ENCODE measurements at places on chromosomes 13 and 19. TPM values are rescaled to one million over a fixed set of nuclear protein-coding genes. Genes with fewer than 3 reads are reported as not detected.

The TSPAN16 gene
- not detected for polyA plus RNA-seq

The TLE6 gene
- polyA plus RNA-seq = 0.16 TPM

The ZNF667 gene
- polyA plus RNA-seq = 0.74 TPM

The POSTN gene
- not detected for polyA plus RNA-seq

The CTXN1 gene
- not detected for polyA plus RNA-seq

The SMAD9 gene
- polyA plus RNA-seq = 0.04 TPM

The RTBDN gene
- not detected for polyA plus RNA-seq

The CDX2 gene
- polyA plus RNA-seq = not detected

The COX7A1 gene
- not detected for polyA plus RNA-seq

The ZNF709 gene
- polyA plus RNA-seq = 2.6 TPM

The ZNF582 gene
- 7.3 TPM for polyA plus RNA-seq

The IGFL2 gene
- polyA plus RNA-seq = not detected

The GJA3 gene
- polyA plus RNA-seq = 0.33 TPM

The FOXA3 gene
- polyA plus RNA-seq = not detected

The FAM124A gene
- polyA plus RNA-seq = not detected

The MCEMP1 gene
- polyA plus RNA-seq = 0.73 TPM

The LIM2 gene
- 0.24 TPM for polyA plus RNA-seq

The ACTMAP gene
- polyA plus RNA-seq = 4.9 TPM

The CLC gene
- polyA plus RNA-seq = not detected

The NXNL1 gene
- not detected for polyA plus RNA-seq

The NEK5 gene
- polyA plus RNA-seq = 0.34 TPM

The ZNF699 gene
- polyA plus RNA-seq = 8.6 TPM

The ZNF568 gene
- polyA plus RNA-seq = 10.1 TPM

The TEX30 gene
- 12.1 TPM for polyA plus RNA-seq

The FSD1 gene
- 0.58 TPM for polyA plus RNA-seq

The ZNF726 gene
- 2.7 TPM for polyA plus RNA-seq

The SYNE4 gene
- not detected for polyA plus RNA-seq

The ZNF724 gene
- 1.8 TPM for polyA plus RNA-seq

The SPTBN4 gene
- not detected for polyA plus RNA-seq

The IGFLR1 gene
- polyA plus RNA-seq = 140 TPM

The PSPN gene
- 0.65 TPM for polyA plus RNA-seq

The ITGBL1 gene
- not detected for polyA plus RNA-seq

Measured in IgD-negative memory B cell (primary cell).